Hematopoietic multipotent progenitor cell treated with erythropoietin and hydrocortisone succinate and interleukin-3 and kit ligand, for 17 days (in vitro differentiated cells): ENCODE measurements at places on chromosomes 7 and 10.
A peak's percentile ranks its signal among the peaks of the same experiment; 100 is the strongest.

GRCh38 chr10:12350925-12351324, 1.6 kb downstream of the CAMK1D start:
- DNase-seq, result no peak

DNA sequence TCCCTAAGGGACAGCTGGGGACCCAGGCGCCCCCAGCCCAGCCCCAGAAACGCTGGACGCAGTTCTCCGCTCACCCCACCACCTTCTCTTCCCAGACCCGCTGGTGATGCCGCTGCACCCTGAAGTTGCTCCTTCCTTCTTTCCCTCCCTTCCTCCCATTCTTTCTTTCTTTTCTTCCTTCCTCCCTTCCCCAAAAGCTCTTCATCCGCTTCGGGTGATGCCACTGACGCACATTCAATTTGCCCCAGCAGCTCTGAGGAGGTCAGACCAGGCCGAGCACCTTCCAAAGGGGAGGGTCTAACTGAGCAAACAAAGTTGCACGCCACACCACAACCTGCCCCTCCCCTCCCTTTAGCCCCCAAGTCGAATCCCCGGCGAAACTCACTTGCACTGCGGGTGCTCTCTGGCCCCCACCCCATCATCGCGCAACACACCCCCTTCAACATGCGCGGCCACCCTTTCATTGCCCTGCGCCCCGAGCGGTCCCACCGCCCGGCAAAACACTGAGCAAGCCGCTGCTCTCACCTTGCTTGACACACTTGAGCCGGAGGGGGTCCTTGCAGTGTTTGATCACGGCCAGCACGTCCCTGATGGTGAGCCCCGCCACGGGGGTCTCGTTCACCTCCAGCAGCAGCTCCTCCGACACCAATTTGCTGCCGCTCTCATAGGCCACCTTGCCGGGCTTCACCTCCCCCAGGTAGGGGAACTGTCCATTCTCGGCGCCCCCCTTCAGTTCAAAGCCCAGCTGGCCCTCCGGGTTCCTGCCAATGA, 787 bp downstream of the MAGI2 start:
- no peak for DNase-seq

GRCh38 chr10:59944339-59944935, 38.1 kb upstream of the CCDC6 start:
- no peak for DNase-seq

DNA sequence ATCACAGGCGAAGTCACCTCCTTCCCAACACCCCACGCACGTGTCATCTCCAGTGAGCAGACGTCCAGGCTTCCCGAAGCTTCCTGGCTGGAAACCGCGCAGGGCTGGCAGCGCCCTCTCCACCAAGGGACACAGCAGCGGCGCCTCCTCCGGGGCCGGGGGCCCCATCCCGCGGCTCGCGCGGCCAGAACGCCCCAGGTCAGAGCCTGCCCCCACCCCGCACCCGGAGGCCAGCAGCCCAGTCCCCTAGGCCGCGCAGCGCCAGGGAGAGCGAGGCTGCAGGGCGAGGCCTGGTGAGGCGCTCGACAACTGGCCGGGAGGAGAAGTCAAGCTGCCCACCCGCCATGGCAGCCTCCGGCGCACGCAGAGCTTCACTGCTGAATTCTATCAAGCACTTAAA, 247.0 kb downstream of the SEMA3D start:
- DNase-seq, result no peak

DNA sequence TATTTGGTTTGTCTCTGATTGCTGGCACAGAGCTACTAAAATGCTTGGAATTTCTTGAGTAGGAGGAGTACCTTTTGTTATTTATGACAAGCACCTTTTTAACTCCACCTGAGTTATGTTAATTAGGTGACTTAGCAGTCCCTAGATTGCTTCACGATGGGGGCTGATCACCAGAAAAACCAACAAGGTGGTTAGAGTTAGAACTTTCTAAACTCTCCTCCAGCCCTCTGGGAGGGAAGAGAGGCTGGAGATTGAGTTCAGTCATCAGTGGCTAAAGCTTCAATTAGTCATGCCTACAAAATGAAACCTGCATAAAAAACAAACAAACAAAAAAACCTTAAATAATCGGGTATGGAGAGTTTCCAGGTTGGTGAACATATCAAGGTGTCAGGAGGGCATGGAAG, 23.6 kb upstream of the ING3 start:
- DNase-seq, result no peak

DNA sequence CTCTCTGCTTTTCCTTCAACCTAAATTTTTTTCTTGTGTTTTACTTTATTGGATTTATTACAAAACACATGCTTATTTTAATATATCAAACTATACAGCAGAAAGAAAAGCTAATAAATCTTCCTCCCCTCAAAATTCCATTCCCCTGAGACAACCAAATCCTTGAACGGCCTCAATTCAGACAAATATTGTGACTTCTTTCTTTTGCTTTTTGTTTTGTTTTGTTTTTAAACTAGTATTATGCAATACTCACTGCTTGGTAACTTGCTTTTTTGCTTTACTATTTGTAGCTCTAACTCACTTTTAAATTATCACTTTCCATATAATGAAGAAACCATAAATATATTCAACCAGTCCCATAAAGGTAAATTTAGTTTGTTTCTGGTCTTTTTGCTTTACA, 59.4 kb upstream of the CDK1 start:
- DNase-seq, result no peak

- DNase-seq, result no peak
Measured at GRCh38 chr7:104153287-104153686, 54.5 kb downstream of the ORC5 start.

GRCh38 chr7:100673942-100674410, 436 bp downstream of the GNB2 start:
- peak; percentile 69 for DNase-seq

DNA sequence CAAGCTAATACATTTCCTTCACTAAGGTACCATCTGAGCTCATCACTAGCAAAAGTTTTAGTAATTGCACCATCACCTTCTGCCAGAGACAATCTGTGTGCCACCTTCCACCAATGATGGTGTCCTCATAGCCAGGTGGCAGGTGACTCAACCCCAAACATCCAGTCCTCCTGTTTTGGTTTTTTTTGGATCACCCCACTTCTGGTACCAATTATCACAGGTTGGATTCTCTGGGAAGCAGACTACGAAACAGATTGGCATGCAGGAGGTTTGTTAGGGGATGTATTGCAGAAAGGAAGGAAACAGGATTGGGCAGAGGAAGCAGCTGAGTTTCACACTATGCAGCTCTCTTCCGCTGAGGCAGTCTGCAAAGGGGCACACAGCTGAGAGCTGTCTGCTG, 4.5 kb upstream of the TACC2 start:
- DNase-seq, result no peak

DNA sequence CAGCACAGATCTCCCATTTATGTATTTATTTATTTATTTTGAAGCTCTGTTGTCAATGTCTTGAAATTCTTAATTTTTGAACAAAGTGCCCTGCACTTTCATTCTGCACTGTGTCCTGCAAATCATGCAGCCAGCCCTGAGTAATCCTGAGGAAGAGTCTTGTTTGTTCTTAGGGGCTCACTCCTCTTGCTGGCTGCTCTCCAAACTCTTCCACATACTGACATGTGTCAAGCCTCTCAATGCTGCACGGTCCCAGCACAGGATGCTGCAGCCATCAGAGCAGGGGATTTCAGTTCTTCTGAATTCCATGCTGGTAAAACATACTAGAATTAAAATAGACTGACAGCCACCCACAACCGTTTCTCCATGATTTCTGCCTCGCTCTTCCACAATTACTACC, 207.2 kb downstream of the PARD3 start:
- no peak for DNase-seq

- no peak for DNase-seq
Measured at GRCh38 chr7:137850972-137851945, 4.5 kb upstream of the DGKI start.

GRCh38 chr7:30240106-30240800, 44.1 kb upstream of the ZNRF2 start:
- no peak for DNase-seq

DNA sequence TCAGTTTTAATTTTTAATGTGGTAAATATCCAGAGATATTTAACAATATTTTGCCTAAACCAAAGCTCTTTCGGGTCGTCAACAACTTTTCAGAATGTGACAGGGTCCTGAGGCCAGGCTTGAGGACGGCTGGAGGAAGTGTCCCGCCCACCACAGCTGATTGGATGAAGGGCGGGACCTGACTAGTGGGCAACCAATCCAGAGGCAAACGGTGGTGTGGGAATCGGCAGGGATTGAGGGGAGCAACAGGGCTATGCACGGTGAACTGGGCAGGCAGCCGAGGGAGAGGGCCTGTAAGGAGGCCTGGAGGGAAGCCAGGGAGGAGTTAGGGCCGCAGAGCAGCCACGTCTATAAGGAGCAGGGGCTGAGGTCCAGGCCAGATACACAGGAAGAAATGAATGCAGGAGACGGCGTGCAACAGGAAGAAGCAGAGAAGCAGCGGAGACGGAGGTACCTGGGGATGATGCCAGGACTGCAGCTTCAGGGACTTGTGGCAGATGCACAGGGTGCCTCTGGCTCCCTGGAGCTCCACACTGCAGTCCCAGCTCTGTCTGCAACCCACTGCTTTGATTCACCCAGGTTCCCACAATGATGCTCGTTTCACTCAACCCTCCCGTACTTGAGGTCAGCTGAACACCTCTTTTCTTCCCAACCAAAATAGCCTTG, 46.1 kb upstream of the ZMIZ1 start:
- peak; percentile 42 for DNase-seq

GRCh38 chr7:50331564-50332208, 27.2 kb downstream of the IKZF1 start:
- peak; percentile 10 for DNase-seq

DNA sequence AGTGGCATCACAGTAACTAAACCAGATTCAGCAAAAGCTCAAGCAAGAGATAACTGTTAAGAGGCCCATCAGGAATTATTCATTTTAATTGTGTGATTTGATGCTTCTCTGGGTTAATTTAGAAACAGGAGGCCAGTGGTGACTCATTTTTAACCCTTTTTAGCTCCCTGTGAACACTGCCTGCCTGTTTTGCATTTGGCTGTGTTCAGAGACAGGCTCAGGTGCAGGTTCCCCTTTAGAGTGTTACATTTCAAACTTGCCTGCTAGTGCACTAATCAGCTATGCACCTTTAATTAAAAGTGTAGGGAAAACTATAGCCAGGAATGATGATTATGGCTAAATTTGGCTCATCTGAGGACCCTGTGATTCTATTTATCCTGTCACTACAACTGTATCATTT, 6.5 kb downstream of the STAMBPL1 start:
- no peak for DNase-seq
